ENCODE measurements at places on chromosomes 2 and 18.
A peak's percentile ranks its signal among the peaks of the same experiment; 100 is the strongest.

GRCh38 chr2:85436836-85437487 is 18.4 kb downstream of the SH2D6 start:
- DNase-seq = peak; percentile 54

DNA sequence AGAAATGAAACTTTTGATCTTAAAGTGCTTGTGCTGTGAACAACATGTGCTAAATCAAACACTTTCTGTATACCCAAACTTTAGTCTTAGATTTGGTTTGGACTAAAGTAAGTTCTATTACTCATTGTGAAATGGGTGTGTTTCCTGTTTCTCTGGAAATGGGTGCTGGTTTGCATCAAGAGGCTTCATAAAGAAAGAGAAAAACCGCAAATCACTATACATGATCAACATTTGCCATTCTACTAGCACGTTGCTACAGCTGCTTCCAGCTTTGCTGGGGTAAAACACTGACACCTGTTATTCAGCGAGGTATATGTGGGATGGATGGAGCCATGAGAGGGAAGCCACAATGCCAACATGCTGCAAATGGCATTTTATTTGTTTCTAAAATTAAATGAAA is 547.0 kb upstream of the ACVR2A start:
- DNase-seq = no peak

DNA sequence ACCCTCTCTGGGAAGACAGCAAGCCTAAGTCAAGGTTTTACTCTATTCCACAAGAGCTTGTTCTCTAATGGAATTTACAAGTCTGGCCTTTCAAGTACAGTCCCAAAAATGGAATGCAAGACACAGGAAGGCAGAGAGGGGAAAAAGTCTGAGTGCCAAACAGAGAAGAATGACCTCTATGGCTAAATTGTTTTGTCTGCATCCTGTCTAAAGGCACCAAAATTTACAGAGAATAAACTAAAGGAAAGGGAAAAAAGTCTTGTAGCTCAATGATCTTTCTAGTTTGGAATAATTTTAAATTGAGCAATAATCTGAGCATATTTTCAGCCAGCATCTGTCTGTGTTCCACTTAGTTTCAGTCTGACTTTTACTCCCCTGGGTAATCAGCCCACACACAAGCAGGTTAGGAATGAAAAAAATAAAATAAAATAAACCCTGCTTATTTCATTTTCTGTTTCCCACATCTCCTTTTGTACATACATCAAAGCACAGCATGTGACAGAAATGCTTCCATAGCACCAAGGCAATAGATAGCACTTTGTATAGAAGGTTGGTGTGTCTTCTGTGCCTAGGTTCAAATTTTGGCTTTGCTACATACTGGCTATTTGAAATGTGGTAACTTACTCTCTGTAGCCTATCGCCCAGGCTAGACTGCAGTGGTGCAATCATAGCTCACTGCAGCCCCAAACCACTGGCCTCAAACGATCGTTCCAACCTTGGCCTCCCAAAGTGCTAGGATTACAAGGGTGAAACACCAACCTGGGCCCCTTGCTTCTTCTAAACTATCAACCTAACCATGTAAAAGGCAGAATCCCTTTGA is 105.1 kb downstream of the SLC8A1 start:
- DNase-seq = no peak

DNA sequence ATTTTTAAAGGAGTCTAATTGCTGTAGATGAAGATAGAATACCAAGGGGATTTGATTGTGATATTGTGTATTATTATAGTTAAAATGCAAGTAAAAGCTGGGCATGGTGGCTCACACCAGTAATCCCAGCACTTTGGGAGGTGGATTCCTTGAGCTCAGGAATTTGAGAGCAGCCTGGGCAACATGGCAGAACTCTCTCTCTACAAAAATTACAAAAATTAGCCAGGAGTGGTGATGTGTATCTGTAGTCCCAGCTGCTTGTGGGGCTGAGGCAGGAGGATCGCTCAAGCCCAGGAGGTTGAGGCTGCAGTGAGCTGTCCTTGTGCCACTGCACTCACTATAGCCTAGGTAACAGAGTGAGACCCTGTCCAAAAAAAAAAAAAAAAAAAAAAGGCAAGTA is 687.0 kb downstream of the NUP35 start:
- DNase-seq = no peak

DNA sequence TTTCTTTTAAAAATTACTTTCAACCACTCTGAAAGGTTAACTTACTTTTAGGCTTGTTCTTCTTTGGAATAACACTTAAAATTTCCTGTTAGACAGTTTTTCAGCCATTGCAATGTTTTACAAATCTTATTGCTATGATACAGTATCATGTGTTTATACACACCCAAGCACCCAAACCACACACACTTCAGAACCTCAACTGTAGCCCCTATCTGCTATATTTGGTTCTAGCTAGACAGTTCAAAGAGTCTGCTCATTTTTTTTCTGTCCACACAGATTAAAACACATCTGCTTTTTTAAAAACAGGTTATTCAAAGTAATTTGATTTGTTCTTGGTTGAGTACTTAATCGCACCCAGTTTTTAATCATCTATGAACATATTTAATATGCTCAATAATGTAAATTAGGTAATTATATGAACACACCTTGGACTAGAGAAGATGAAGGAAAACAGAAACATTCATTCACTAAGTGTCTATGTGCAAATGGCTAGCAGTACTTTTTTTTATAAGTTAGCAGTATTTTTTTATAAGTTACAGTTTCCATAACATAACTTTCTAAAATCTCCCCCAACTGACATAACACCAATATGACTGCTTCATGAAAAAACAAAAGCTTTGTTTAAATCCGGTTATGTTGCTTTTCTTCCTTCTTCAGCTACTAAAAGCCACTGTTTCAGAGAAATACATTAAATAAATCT is 17.6 kb downstream of the FBXO11 start:
- DNase-seq = no peak

GRCh38 chr18:79058007-79058406 is 11.2 kb upstream of the ATP9B start:
- no peak for DNase-seq
